ENCODE measurements at places on chromosomes 4 and X. TPM values are rescaled to one million over a fixed set of nuclear protein-coding genes. Genes with fewer than 3 reads are reported as not detected.

The POU3F4 gene
- not detected for total RNA-seq

The PABPC5 gene
- total RNA-seq = 1.5 TPM

The HS3ST1 gene
- 0.44 TPM for total RNA-seq

The SAGE1 gene
- 0.15 TPM for total RNA-seq

The CT45A3 gene
- total RNA-seq = not detected

The RIPPLY1 gene
- not detected for total RNA-seq

The DRD5 gene
- total RNA-seq = not detected

The SPP1 gene
- total RNA-seq = 4.7 TPM

The TASL gene
- not detected for total RNA-seq
